ENCODE measurements at places on chromosomes 2 and 18.

DNA sequence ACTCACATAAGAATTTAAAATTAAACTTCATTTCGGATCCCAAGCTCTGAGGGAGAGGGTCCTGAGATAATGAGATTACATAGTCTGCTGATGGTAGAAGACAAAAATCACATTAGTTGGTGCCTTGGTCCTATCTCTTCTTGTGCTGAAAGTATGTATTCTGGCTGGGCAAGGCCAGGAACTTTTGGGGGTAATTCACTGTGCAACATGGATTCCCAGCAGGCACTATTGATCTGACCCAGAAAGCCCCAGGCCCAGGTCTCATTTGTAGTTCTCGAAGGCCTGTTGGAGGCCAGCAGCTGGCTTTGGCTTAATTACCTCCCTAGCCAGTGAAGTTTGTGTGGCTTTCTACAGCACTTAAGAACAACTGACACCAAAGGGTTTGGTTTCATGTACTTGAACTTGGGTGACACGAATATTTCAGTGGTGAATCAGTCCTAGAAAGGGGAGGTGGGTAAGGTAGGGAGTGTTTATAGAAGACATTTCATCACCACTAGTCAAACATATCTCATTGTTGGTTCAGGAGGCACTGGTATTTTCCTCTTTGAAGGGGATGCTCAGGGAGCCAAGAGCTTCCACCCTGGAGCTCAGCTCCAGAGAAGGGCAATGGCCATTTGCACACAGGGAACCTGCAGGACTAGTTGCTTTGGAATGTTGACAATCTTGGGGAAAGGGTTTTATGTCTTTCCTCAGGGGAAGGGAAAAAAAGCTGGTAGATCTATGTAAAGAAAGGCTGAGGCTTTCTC, 217.8 kb downstream of the OSR1 start:
- DNase-seq, result no peak

DNA sequence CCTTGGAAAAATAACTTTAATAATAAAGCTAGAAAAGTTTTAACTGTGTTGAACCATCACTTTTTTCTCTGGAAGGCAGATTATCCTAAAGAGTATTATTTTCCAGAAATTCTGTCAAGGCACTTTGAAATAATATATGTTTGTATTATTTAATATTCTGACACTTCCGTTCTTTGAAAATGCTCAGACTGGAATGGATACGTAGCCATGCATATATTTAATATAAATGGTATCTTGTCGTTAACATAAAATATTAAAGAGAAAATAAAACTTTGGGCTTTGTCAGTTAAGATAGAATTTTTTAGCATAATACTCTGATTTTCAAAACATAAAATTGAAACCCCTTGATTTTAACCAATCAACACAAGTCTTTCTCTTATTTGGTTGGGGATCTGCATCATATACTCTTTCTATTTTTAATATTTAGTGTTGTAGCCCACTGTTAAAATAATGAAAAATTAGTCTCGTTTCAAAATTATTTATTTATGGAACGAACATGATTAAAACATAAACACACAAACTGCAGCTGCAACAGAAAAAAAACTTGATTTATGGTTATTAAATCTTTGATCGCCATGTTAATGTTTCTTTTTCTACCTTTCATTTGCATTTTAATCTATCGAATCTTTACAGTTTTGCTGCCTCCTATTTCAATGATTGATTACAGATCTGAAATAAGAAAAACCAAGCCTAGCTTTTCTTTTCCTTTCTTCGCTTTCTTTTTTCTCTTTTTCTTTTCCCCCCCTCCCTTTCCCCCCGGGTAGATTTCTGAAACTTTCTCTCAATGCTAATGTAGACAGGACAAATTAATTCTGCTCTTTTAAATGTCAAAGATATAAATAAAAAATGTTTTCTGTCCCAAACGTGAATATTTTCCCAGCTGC, 145.5 kb downstream of the MEIS1 start:
- no peak for DNase-seq

DNA sequence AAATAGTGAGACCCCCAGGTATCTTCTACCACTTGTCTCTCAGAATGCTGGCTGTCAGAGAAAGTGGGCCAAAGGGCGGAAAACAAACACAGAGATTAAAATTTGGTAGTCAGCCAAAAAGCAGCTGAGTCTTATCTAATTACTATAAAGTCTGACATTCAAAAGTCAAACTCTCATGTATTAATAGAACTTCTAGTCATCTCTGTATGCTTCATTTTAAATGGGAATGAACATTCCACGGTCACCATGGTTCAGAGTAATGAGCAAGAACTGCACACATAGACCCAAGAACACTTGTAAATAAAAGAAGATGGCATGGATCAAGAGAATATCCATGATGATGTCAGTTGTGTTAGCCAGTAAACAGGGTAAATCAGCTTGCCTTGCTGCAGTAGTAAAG, 1267.0 kb upstream of the CHAC2 start:
- no peak for DNase-seq

DNA sequence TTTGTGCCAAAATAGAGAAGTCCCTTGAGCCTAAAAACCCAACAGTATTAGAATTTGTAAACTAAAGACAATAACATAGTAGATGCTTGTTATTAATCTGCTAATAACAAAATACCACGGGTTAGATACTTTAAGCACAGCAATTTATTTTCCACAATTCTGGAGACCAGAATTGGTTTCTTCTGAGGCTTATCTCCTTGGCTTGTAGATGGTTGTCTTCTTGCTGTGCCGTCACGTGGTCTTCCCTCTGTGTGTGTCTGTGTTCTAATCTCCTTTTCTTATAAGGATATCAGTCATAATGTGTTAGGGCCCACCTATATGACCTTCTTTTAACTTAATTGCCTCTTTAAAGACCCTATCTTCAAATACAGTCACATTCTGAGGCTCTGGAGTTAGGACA, 260.1 kb downstream of the CYRIA start:
- DNase-seq, result no peak

- no peak for DNase-seq
Measured at GRCh38 chr2:169716238-169716886, 17.3 kb upstream of the KLHL23 start.

DNA sequence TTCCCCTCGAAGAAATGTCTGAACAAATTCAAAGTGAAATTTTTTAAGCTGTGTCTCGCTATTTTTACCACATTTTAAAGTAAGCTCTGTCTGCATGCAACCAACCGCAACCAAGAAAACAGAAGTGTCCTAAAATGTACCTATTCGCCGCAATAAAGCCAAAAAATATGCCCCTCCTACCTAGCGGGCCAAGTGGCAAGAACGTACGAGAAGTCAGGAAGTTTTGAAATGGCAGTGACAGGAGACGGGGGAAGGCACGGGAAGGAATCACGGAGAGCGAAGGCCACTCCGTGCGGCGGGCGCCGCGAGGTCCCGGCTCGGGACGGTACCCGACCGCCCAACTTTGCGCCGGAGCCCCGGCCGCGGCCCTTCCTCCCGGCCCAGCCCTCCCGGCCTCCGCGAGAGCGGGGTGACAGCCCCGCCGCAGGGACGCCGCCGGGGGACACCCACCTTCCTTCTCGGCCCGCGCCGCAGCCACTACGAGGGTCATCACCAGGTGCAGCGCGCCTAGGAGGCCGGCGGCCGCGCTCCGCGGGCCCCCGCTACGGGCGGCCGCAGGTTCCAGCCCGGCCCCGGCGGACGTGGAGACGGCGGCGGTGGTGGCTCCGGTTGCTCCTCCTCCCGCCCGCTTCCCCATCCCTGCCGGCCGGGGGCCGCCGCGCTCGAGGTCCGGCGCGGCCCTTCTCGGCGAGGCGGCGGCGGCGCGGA, 568 bp downstream of the TMEM131 start:
- DNase-seq, result peak; percentile 53

GRCh38 chr2:229738024-229738625, 23.8 kb upstream of the DNER start:
- no peak for DNase-seq

DNA sequence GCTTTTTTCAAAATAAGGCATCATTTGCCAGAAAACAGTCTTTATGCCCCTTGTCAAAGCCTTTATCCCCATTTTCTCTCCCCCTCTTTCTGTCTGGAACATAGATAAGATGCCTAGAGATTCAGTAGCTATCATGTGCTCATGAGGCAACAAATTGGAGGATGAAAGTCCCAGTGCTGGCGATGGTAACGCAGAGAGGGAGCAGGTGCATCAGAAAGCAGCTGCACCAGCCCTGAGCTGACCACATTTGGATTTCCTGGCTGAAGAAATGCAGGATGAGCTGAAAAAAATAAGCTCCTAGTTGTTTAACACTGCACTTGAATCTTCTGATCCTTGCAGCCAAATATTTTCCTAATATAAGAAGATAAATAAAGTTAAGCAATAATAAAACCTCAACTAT, 48.0 kb downstream of the LOXHD1 start:
- DNase-seq, result no peak

DNA sequence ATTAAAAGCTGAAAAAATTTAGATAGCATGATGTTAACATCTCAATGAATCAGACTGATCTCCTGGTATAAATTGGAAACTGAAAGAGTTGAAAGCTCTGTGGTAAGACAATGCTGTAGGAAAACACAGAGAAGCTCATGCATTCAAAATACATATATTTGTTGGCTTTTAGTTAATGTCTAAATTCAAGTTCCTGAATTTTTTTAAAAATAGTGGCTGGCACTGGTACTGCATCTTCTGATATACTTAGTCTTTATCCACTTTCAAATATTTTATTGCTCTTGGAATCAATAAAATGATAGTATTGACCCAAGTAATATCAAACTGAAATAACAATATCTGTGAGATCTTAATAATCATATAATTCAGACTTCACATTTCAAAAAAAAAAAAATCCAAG, 151.4 kb upstream of the FIGN start:
- DNase-seq, result no peak

DNA sequence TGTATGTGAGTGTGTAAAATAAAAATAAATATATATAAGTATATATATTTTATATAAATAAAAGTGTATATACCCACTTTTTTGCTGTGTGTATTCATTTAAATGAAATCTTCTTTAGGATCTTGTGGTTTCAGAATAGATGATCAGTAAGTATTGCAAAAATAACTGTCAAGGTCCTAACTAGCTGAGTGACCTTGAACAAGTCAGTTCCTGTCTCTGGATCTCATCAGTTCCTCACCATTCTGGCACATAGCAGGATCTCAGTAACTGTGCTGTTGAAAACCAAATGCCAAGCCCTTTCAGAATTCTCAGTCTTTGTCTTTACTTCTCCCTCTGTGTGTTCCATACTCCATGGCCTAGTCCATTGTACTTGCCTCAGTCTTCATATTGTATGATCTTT, 115.3 kb upstream of the CXCR4 start:
- DNase-seq, result no peak
